ENCODE measurements at places on chromosomes 6 and 20.

DNA sequence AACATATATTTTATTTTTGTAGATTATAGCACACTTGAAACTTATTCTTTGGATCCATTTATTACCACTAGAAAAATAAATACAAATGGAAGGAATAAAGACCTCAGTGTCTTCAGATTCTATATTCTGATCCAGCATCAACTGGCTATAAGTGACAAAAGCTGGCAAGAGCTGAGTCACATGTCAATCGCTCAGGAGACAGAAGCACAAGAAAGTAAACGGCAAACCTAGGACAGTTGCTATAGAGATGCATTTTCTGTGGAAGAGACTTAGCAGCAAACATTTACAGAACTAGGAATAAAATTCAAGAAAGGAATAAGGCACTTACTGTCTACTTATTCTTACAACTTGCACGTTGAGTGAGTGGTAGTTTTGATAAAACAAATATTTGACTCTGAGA is 230.4 kb downstream of the CLVS2 start:
- no peak for DNase-seq

GRCh38 chr6:90375681-90376439 is 79.2 kb upstream of the BACH2 start:
- DNase-seq, result peak; percentile 85

DNA sequence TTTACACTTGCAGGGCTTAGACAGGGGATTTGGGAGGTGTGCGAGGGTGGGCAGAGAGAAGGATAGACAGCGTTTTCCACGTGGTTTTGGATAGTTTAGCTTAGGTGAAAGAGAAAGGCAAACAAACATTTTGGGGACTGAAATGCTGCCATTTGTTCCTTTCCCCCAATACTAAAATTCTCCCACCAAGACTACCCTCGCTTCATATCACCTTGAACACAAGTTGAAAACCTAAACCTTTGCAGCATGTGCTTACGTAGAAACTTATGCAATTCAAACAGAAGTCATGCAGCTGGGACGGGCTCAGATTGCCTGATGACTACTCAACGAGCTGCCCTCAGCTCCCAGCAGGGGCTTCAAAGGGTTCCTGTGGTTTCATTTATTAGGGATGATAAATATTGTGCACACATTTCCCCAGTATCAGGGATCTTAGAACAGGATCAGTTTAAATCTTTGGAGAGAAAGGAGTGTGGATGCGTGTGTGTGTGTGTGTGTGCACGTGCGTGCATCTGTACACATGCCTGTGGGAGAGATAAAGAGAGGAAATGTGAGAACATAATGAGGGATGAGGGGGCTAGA is 77.3 kb downstream of the SLC22A23 start:
- peak; percentile 17 for DNase-seq

GRCh38 chr20:10336959-10337729 is 96.9 kb downstream of the MKKS start:
- peak; percentile 34 for DNase-seq

DNA sequence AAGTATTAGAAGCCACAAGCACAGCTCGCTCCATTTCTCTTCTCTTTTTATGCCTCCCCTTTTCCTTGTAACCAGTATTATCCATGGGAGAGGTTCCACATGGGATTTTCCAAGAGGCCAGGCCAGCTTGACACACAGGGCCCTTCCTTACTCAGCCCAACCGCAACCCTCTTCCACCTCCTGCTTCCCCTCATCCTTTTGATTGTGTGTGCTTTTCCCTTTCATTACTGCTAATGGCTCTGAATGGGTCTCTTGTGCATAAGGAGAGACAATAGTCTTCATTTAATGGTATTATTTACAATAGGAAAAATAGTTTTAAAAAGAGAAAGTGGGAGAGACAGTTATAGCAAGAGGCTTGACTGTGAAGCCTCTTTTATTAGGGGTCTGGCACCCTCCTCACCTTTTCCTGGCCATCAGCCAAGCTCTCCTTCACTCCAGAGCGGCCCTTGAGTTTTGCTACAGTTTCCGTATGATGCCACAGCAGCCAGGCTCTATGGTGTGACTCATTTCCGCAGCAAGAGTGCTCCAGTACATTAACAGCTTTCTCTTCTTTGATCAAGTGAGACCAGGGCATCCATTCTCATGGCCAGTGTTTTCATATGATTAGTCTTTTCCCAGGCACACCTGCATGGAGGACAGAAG is 579.5 kb downstream of the TFAP2B start:
- DNase-seq, result no peak

- DNase-seq, result no peak
These were observed 23.5 kb upstream of the MLIP start for GRCh38 chr6:54087721-54088120.

DNA sequence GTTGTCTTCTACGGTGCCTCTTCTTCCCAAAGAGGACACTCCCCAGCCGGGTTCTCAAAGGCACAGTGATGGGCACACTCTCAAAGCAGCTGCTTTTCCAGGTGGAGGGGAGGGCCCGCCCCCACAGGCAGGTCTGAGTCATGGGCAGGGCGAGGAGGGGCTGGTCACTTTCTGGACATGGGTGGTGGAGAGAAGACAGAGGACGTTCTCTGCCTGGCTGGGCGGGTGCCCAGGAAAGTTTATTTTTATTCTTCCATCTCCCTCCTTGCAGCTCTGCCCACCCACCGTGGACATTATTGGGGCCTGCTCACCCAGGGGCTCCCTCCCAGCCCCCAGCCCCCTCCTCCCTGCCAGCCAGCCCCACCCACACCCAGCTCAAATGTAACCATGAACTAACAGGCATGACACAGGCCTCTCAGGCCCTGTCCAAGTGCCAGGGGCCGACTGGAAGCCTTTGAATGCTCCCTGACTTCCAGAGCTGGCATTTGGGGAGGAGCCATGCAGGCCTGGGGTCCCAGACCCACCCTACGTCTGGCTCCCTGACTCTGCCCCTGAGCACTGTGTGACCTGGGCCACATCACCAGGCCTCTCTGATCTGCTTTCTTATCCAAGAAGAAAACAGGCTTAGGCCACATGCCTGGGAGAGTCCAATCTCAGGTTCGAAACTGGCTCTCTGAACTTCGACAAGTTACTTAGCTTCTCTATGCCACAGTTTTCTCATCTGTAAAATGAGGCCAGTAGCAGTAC is 8.0 kb downstream of the TGM2 start:
- peak; percentile 66 for DNase-seq

DNA sequence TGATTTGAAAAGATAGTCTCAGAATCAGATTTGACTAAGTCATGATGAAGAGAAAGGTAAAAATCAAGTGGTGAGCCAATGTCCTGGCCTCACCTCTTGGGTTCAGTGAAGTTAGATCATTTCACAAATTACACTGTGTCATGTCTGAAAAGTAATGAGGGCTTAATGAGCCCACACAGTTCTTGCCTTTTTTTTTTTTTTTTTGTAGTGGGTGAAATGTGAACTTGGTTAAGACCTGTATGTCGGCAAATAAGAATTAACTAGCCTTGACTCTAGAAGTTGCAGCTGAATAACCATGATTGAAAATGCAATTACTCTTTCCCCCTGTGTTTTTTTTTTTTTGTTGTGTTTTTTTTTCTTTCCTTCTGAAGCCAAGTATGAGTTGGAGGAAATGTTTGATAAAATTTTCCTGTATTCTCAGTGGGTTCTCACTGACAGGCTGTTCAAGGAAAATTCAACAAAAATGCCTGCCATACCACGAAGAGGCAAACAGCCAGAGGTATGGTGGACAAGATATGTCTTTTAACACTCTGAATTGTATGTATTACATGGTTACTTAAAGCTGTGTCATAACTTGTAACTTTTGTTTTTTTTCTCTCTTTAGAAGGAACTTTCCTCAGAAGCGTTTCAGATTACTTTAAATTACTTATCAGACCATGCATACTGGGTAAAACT is 135.2 kb upstream of the MLIP start:
- peak; percentile 23 for DNase-seq

GRCh38 chr6:75374961-75375400 is 90.4 kb upstream of the TMEM30A start:
- no peak for DNase-seq

DNA sequence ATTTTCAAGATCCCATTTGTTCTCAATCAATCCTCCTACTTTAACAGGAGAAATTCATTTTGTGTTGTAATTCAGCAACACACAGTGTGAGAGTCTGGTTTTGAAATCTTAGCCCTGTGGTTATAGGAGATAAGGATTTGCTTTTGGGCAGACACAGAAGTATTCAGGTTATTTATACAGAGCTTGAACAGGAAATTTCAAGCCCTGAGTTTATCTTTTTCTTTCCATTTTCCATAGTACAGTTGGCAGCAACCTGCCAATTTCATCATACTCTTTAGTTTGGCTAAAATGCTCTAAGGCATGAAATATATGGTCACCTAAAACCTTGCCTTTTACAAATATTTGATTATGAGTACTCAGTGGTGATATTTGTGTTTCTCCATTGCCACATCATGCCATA is 41.4 kb downstream of the PKIB start:
- DNase-seq, result peak; percentile 93

DNA sequence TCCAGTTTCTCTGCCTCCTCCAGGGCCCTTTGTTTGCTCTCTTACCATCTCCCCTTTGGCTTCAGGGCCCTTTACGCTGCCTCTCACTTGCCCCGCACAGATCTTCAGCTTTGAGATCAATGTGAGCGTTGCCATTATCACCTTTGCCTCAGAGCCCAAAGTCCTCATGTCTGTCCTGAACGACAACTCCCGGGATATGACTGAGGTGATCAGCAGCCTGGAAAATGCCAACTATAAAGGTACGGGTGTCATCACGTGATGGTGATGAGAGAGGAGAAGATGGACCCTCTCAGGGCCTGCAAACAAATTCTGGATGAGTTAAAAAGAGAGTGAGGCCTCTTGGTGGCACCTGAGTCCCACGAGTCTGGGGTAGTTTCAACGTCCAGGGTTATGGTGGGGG is 8.3 kb downstream of the C2 start:
- DNase-seq, result no peak

GRCh38 chr6:89895276-89895874 is 1.1 kb downstream of the GJA10 start:
- peak; percentile 62 for DNase-seq

All from fibroblast of lung (primary cell).